WERI-Rb-1 (cell line): ENCODE measurements at places on chromosomes 16 and 17.
A peak's percentile ranks its signal among the peaks of the same experiment; 100 is the strongest.

DNA sequence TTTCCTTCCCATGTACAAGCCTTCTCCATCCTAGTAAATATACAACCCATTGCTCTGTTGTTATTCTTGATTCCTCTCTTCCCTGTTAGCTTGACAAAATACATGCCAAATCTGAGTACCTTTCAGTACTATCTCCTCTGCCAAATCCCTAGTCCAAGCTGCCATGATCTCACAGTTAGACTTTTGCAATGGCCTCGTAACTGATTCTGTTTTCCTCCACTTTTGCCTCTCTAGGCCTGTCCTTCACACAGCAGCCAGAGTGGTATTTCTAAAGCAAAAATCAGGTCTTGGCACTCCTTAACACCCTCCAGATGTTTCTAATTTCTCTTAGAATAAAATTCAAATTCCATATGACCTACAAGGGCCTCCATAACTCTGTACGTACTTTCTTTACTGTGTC lies 153.0 kb upstream of the RBL2 start:
- no peak for DNase-seq

DNA sequence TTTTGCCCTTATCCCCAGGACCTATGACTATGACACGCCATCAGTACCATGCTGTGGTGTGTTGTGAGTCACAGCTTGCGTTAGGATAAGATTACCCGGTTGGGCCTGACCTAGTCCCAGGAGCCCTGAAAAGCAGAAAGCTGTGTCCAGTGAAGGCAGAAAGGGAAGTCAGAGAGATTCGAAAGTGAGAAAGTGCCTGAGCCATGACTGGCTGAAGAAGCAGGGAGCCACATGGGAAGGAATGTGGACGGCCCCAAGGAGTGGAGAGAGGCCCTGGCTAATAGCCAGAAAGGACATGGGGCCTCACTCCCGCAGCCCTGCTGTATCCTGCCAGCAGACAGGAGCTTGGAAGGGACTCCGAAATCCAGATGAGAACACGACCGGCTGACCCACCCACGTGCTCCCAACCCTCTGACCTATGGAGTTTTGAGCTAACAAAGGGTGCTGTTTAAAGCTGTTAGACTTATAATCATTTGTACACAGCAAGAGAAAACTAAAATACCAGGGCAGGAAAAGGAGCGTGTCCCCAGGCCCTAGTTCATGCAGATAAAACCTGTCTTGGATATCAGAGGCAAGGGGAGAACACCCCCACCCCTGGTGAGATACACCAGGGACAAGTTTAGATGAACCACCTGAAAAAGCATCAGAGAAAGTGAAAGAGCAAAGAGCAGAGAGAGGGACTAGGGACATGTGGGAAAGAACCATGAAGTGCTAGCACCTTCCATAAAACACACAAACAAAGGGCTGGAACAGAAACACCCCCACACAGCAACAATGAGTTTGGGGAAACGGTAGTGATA lies 115.3 kb downstream of the SLC39A11 start:
- DNase-seq = no peak

DNA sequence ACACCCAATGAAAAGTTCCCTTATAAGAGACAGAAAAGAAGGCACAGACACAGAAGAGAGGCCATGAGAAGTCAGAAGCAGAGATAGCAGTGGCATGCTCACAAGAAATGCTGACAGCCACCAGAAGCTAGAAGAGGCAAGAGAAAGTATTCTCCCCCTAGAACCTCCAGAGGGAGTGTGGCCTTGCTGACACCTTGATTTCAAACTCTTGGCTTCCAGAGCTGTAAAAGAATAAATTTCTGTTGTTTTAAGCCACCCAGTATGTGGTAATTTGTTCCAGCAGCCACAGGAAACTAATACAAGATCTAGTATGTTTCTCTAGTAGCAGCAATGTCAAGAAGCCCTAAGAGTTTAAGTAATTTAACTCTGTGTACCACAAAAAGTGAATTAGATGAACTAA lies 87.2 kb upstream of the NOG start:
- DNase-seq = no peak

GRCh38 chr16:86894925-86895324 lies 316.6 kb downstream of the FOXL1 start:
- DNase-seq = no peak

GRCh38 chr16:12436201-12436657 lies 367.5 kb downstream of the CPPED1 start:
- DNase-seq = peak; percentile 73

GRCh38 chr16:12586701-12587100 lies 217.0 kb downstream of the CPPED1 start:
- DNase-seq = no peak

DNA sequence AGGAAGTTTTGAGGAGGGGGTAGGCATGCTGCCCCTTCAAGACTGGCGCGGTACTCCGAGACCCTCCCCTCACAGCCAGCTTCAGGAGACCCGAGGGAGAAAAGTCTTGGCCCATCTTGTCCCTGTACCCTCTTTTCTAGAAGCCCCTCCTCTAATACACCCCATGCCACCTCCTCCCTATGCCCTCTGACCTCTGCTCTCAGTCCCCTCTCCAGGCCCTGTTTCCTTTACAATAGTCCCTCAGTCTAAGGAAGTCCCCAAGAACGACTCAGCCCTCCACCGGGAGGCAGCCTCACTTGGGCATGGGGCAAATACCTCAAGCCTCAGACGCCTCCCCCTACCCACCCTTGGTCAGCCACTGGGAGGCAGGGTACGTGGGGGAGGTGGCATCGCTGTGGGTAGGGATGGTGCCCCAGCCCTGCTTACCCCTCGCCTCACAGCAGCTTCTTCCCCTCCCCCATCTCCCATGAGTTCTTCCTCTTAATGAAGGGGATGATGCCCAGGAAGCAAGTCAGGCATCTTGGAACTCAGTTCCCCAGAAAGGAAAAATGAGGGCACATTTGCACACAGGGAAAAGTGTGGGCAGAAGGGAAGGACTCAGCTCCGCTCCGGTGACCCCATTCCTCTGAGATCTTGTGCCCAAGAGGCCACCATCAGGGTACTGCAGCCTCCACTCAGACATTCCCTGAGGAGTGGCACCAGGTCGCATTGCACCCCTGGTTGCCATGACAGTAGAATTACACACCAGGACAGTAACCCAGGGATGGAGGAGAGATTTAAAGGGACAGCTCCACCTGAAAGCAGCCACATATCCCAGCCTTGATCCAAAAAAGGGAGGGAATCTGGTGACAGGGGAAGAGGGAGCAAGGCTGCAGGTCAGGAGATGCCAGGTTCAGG lies 6.2 kb downstream of the MPP2 start:
- DNase-seq = no peak

- DNase-seq = no peak
Measured at GRCh38 chr17:82645516-82645915, 2.7 kb downstream of the WDR45B start.

DNA sequence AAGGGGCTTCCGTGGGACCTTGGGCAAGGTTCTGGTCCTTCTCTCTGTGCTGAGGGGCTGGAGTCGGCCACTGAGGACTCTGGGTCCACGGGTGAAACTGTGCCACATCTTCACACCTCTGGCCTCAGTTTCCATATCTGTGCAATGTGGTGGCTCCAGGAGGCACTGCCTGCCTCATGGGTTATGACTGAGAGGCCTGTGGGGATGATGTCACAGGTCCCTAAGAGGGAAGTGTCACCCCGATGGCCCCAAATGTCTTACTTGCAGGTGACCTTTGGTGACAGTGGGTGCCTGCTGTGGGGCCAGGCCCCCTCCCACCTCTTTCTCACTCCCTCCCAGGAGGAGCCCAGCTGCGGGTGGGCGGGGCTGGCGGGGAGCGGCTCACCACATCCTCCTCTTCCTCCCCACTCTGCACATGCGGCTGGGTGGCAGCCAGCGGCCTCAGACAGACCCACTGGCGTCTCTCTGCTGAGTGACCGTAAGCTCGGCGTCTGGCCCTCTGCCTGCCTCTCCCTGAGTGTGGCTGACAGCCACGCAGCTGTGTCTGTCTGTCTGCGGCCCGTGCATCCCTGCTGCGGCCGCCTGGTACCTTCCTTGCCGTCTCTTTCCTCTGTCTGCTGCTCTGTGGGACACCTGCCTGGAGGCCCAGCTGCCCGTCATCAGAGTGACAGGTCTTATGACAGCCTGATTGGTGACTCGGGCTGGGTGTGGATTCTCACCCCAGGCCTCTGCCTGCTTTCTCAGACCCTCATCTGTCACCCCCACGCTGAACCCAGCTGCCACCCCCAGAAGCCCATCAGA lies at the start of gene IL21R:
Gene IL21R, plus strand, starts transcription at position 407 of the 801 bp plus-strand sequence. CDS start 27,898 bp downstream, outside the sequence.
- DNase-seq = no peak
